Activated CD8-positive, alpha-beta T cell treated with anti-CD3 and anti-CD28 coated beads, Interleukin-2, amount 10 ng/mL, durations not matched to agents 7 days and 5 days (primary cell): ENCODE measurements at places on chromosomes 13 and 19. TPM values are rescaled to one million over a fixed set of nuclear protein-coding genes. Genes with fewer than 3 reads are reported as not detected.
A peak's percentile ranks its signal among the peaks of the same experiment; 100 is the strongest.

Gene ETV2
- total RNA-seq: 1.6 TPM

Gene PODNL1
- 0.11 TPM for total RNA-seq

GRCh38 chr13:99153219-99153618 lies 47.4 kb upstream of the UBAC2 start:
- H3K4me1 ChIP-seq: peaks cover 12% of the 10 kb centered on the region
- no peak for DNase-seq
- H3K27ac ChIP-seq: peak overlapping the region; percentile 13
- H3K36me3 ChIP-seq: no peaks in the 10 kb centered on the region
- H3K4me3 ChIP-seq: no peak overlapping the region
- no peaks in the 10 kb centered on the region for H3K27me3 ChIP-seq

DNA sequence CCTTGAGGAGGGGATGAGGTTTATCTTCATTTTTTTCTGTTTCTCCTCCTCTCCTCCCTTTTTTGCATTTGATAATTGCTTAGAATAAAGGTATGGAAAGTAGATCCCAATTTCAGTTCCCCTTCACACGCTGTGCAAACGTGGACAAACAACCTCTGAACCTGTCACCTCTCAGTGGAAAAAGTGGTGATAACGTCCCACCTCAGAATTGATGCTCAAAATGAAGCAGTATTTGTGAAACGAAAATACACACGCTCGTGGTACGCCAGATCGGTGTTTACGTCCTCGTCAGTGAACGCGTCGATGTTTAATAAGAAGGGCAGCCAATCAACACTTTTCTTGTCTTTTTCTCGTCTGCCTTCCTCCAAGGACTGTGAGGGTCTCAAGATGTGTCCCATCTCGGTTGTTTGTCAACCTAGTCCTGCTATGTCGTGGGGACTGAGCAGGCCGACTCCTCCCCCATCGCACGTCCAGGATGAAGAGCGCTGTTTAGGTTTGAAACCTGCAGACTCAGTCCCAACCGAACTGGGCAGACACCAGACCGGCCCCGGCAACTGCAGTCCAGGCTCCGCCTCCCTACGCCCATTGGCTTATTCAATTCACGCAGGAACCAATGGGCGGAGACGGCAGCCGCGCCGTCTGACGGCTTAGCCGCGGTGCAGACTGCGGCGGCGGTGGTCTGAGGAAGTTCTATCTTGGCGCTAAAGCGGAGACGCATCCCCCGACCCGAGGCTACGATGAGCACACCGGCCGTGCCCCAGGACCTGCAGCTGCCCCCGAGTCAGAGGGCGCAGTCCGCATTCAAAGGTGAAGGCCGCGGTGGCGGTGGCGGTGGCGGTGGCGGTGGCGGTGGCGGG lies at the start of gene CKAP2:
TSS of gene CKAP2 (plus strand) at position 659 of the 857 bp plus-strand sequence. CDS start at position 738, 79 bp downstream.
- no peaks in the 10 kb centered on the region for H3K27me3 ChIP-seq
- H3K4me1 ChIP-seq: peaks cover 54% of the 10 kb centered on the region
- H3K27ac ChIP-seq: peak within 1 kb of the TSS; percentile 100
- peak within 1 kb of the TSS; percentile 76 for H3K4me3 ChIP-seq
- DNase-seq: peak; percentile 96

DNA sequence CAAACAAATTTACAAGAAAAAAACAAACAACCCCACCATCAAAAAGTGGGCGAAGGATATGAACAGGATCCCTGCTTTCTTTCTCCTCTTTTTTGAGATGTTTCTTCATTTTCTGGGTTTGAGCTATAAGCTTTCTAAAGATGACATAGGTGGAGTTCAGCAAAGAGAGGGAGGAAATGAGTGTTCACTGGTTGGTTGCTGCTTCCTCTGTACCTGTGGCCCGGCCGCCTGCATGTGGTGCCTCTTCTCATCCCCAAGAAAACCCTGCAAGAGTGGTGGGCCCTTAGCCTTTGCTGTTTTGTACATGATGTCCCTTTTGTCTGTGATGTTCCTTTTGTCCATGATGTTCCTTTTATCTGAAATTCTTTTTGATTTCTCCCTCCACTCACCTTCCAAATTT lies 178.4 kb upstream of the SERP2 start:
- no peaks in the 10 kb centered on the region for H3K36me3 ChIP-seq
- no peak overlapping the region for H3K27ac ChIP-seq
- DNase-seq: peak; percentile 23
- peaks cover 53% of the 10 kb centered on the region for H3K4me1 ChIP-seq
- H3K4me3 ChIP-seq: no peak overlapping the region

DNA sequence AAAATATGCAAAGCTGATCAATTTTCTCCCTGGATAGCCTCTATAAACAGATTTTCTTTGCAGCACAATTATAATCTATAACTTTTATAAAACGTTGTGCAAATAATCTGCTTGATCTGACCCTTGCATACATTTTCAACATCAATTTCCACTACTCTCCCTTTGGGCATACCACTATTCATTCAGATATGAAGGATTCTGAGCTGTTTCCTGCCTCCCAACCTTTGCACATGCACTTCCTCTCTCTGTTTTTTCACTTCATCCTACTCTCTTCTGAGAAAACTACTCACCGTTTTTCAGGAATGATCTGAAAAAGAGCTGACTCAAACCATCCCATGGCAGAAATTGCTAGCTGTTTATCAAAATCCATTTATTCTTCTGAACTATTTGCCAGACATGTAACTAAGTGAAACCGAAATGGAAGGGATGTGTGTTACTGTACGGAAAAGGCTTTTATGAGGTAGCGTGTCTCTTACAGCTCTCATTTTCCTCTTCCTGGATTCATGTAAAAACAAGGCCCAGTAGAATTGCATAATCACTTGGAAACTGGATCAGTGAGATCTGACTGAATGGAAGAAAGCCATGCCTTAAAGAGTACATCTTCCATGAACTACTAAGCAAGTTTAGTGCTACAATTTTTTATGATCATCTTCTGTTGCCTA lies 1447.3 kb upstream of the MIR17HG start:
- no peak overlapping the region for H3K4me3 ChIP-seq
- no peak overlapping the region for H3K27ac ChIP-seq
- H3K27me3 ChIP-seq: no peaks in the 10 kb centered on the region
- no peaks in the 10 kb centered on the region for H3K4me1 ChIP-seq

GRCh38 chr13:49584771-49585182 lies 581 bp downstream of the RCBTB1 start:
- peak overlapping the region; percentile 85 for H3K27ac ChIP-seq
- H3K36me3 ChIP-seq: peaks cover 24% of the 10 kb centered on the region
- DNase-seq: peak; percentile 30

DNA sequence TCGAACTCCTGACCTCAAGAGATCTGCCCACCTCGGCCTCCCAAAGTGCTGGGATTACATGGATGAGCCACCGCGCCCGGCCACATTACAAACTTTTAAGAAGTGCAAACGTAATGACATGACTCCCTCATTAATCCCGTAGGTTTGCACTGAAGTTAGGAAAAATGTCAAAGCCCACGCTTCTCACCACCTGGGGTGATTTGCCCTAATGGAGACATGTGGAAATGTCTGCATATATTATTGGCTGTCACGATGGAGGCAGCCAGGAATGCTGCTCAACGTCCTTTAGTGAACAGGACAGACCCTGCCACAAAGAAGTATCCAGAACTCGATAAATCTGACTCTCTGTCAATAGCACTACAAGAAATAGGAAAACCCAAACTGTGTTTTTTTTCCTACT lies 21.0 kb downstream of the NLRP9 start:
- peaks cover 16% of the 10 kb centered on the region for H3K27me3 ChIP-seq
- no peak overlapping the region for H3K27ac ChIP-seq
- H3K4me3 ChIP-seq: no peak overlapping the region
- H3K36me3 ChIP-seq: peaks cover 6% of the 10 kb centered on the region
- DNase-seq: no peak
- H3K4me1 ChIP-seq: no peaks in the 10 kb centered on the region
